ENCODE measurements at places on chromosomes 1 and 21.

GRCh38 chr1:29677028-29678024 is 441.0 kb downstream of the PTPRU start:
- DNase-seq, result peak; percentile 39

DNA sequence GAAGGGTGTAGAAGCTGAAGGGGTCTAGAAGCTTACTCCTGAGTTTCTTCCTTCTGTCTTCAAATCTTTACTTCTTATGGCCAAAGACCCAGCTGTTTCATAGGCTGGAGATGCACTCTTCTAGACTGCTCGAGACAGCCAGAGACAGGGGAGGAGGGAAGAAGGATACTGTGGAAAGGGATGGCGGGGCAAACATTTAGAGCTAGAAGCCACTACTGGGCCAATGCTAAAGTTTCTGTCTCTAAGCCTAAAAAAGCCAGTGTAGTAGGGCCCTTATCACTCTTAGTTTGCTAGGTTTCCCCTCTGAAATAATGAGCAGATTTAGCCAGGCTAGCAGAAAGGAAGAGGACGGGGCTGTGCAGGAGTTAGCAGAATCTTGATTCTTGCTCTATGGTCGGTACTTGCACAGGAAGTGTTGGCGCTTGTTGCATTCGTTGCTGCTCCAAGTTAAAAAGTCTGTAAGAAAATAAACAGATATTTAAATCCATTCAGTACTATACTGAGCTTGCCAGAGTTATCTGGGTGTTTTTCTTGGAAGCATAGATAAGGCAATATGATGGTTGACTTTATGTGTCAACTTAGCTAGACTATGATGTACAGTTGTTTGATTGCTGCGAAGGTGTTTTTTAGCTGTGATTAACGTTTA is 16.9 kb downstream of the REG4 start:
- no peak for DNase-seq

DNA sequence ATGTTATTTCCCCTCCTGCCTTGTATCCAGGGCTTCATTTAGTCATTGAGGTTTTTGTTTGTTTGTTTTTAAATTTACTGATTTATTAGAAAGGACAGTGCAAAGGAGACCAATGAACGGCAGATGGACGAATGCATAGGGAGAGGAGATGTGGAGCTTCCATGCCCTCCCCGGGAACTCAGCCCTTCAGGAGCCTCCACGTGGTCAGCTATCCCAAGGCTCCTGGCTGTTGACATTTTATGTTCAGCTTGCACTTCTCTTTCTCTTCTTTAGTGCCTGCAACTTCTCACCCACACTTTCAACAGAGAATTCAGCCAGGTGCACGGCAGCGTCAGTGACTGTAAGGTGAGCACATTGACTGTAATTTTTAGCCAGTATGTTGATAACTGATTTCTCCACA is 30.7 kb upstream of the PGD start:
- DNase-seq, result no peak

DNA sequence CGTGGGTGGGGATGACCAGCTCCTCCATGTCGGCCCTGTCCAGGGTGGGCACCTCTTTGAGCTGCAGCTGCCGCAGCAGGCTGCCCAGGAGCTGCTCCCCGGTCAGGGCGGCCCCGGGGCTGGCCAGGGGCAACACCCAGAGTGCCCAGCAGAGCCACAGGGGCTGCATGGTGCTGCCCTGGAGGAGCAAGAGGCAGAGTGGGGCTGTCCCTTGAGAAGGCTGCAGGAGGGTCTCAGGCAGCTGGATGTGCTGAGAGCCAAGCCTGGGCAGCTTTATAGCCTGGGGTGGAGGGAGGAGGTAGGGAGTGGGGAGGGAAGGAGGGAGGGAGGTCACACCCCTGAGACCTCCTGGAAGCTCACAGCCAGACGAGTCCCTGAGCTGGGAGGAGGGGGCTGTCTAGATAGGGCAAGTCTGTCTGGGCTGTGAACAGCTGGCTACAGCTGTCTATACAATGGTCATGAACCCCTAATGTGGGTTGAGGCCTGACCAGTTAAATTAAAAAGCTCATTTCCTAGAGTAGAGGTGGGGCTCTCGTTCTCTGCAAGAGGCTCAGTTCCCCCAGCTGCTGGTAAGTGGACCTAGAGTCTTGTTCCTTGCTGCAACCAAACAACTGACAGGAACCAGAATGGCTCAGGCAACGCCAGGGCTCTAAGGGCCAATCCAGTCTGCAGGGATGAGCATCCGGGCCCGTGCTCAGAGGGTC is at the start of gene LEFTY1:
Gene LEFTY1 (minus strand): TSS at position 249 of the 704 bp plus-strand sequence. CDS start 80 bp downstream, at position 169.
- DNase-seq, result no peak

- DNase-seq, result no peak
Observed at GRCh38 chr21:40166291-40166843, 299.1 kb downstream of the PCP4 start.

- no peak for DNase-seq
Observed at GRCh38 chr21:42971897-42972275, 2.5 kb upstream of the PKNOX1 start.

DNA sequence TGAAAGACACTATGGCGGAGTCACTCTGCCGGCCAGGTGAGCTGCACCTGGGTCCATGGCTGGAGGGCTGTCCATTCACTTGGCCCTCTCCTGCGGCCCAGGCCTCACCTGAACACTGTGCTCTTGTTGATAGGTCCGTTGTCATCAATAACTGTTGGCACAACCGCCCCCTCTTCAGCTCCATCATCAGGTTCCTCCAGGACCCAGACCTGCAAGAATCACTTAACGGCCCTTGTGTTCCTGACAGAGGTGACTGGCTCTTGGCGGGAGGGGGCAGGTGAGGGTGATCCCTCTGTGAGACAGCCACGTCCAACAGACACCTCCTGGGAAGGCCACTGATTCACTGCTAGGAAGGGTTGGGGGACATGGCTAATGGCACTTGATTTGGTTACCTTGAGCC is 54.9 kb downstream of the INAVA start:
- no peak for DNase-seq

DNA sequence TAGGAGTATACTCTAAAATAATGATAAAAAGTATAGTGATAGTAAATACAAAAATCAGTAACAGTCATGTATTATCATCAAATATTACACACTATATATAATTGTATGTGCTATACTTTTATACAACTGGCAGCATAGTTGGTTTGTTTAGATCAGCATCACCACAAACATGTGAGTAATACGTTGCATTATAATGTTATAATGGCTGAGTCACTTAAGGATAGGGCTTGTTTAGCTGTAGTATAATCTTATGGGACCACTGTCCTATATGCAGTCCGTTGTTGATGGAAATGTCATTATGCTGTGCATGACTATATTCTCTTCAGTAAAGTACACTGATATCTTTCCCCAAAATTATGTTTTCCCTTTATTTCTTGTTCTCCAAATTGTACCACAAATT is 92.8 kb downstream of the LYPLAL1 start:
- no peak for DNase-seq

DNA sequence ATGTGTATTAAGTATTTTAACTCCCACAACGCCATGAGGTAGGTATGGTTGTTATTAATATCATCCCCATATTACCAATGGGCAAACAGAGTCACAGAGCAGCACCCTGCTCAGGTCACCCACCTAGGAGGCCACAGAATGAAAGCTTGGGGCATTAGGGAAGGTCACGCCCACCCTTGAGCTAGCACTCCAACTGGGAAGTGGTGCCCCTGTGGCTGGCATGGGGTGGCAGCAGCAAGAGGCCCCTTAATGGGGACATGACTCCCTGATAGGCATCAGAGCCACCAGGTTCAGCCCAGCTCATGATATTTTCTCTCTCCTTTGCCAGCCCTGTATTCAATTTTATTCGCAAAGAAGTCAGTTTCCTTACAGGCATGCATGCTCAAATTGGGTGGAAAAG is 90.6 kb downstream of the DMRTB1 start:
- no peak for DNase-seq

GRCh38 chr1:167562702-167563101 is 9.1 kb upstream of the CREG1 start:
- no peak for DNase-seq

DNA sequence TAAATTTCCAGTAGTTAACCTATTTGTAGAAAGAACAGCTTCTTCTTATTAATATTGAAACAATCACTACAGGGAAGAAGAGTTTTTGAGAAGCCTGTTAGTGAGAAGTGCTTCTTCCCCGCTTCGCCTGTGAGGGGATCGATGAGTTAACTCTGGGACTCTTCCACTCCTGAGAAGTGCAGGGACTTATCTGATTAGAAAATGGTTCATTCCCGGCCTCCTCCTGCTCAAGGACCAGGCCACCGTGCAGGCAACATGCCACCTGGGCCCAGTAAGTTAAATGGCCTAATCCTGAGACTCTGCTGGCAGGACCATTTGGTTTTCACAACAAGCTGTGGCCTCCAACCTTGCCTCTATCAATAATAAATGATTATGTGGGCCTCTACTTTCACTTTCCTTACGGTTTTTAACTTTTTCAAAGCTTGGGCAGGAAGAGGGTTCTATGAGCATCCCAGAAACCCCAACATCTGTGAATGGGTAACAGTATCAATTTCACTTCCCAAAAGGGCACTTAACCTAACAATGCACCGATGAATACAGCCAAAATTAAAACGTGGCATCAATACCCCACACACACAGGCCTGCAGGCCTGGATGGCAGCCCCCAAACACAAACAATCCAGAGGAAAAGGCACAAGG is 33.1 kb downstream of the SIPA1L2 start:
- no peak for DNase-seq

GRCh38 chr1:78104322-78104721 is 58.6 kb downstream of the GIPC2 start:
- DNase-seq, result no peak

DNA sequence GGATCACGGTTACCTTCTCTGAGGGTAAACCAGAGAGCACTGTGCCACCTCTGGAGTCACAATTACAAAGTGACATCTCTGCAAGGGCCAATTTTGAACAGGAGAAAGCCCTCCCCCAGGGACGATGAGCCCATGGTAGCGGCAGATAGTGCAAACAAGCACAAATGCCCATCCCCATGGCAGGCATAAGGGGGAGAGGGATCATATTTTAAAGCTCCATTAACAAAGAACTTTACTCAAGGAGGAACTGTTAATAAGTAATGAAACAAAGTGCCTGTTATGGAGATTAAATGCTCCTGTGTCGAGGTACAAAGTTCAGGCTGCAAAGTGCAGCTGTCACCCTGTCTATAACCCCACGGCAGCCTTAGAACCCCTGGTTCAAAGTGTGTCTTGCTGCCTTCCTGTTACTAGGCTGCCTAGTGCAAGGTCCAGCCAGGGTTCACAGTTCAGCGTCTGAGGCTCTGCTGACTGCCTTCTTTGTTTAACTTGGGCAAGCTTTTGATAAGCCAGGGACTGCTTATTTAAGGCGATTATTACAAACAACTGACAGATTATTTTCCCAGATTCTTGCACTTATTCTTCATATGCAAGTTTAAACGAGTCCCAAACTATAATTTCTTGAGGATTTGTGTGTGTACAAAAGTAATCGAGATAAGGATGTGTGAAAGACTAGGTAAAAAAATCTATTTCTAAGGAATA is 75.7 kb upstream of the NRIP1 start:
- no peak for DNase-seq

- no peak for DNase-seq
Observed at GRCh38 chr1:66168467-66168887, 365.5 kb upstream of the SGIP1 start.

- no peak for DNase-seq
Observed at GRCh38 chr1:43952731-43953346, 6.1 kb downstream of the IPO13 start.

GRCh38 chr21:25925064-25925800 is 190.5 kb downstream of the GABPA start:
- DNase-seq, result peak; percentile 33

All from activated CD4-positive, alpha-beta T cell treated with anti-CD3 and anti-CD28 coated beads, Interleukin-2, amount 10 ng/mL, durations not matched to agents 24 days and 14 days (primary cell).